ENCODE measurements at places on chromosomes 13 and 19.

DNA sequence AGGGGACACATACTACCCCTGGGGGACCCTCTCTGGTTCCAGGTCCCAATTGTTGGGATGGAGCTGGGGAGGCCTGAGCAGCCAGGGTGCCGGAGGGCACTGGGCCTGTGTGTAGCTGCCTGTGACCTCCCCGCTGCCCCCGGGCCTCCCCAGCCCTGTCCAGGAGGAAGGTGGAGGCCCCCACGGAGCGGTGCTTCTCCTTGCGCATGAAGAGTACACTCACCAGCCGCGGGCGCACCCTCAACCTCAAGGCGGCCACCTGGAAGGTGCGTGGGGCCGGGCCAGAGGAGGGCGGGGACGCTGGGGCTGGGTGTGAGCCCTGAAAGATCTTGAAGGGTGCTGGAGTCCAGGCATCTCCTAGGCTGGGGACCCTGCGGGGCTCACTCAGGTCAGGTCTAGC is 11.7 kb downstream of the HIF3A start:
- no peak for DNase-seq

DNA sequence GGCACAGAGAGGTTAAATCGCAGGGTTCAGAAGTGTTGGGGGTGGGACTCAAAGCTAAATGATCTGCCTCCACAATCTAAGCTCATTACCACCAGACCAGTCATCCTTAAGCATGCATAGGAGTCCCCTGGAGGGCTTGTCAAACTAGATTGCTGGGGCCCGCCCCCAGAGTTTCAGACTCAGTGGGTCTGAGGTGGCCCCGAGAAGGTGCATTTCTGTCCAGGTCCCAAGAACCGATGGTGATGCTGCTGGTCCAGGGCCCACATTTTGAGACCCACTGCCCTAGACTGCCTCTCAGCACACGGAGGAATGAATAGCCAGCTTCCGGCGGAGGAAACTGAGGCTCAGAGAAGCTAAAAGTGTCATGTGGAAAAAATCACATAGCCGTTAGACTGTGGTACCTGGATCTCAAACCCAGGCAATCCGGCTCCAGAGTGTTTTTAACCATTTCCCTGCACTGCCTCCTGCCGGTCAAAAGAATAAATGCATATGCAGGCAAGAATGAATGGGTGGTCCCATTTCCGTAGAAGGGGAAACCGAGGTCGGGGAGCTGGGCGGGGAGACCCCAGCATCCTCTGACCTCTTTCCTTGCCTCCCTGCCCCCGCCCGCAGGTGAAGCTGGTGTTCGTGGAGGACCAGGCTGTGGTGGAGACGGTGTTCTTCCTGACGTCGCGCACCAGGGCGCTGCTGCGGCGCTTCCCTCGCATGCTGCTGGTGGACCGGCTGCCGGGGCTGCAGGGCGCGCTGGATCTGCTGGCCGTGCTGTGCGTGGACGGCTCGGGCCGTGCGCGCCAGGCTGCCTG is 23.8 kb downstream of the ZSWIM9 start:
- DNase-seq = peak; percentile 68

DNA sequence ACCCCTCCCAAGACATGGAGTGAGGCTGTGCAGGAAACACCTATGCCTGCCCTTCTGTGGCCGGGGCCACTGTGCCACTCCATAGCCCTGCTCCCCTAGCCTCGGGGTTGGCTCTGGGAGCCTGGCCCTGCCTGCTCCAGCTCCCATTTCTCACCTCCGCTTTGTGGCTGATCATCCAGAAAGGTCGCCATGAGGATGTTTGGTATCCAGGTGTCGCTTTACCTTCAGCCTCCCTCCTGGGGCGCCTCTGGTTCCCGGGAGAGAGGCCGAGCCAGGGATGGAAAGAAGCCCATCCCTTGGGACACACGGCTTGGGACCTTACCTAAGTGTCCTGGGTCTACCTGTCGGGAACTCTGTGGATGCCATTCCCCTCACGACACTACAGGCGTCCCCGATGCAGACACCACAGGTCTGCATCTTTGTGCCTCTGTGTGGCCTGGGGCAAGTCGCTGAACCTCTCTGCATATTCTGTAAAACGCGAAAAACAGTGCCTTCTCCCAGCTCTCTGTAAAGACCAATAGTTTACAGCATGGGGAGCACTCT is 3.4 kb upstream of the MCF2L start:
- no peak for DNase-seq

GRCh38 chr13:112714376-112715174 is 24.7 kb downstream of the ATP11A start:
- peak; percentile 34 for DNase-seq

GRCh38 chr13:26855071-26855470 is 94.5 kb upstream of the GPR12 start:
- no peak for DNase-seq

- no peak for DNase-seq
Measured at GRCh38 chr13:102291587-102292218, 110.1 kb downstream of the FGF14 start.

DNA sequence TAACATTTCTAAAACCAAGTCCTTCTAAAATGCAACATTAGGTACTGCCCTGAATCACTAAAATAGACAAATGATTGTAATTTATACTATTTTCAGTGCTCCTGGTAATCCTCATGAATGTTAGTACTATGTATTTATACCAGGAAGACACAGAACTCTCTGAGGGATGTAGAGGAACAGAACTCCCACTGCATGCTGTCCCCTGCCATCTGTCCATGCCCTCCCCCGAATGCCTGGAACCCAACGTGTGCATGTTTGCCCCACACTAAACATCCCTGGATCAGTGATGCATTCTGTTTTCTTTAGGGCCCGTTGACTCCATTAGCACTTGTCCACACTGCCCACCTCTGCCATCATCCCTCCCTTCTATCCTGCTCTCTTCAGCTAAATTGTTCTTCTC is 26.5 kb downstream of the ENOX1 start:
- no peak for DNase-seq

GRCh38 chr19:55525289-55526101 is 11.4 kb downstream of the SBK2 start:
- no peak for DNase-seq

DNA sequence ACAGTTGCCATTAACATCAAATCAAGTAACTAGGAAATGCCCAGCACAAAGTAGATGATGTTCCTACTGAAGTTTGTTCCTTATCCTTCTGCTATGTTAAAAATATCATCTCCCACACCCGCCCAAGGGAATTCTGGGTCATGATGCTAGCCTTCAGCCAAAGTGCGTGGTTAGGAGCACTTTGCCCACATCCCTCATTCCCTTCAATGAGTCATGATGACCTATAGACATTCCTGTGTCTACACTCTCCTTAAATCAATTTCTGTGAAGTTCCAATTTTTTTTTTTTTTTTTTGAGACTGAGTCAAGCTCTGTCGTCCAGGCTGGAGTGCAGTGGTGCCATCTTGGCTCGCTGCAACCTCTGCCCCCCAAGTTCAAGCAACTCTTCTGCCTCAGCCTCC is 17.0 kb downstream of the RXFP2 start:
- DNase-seq = no peak

DNA sequence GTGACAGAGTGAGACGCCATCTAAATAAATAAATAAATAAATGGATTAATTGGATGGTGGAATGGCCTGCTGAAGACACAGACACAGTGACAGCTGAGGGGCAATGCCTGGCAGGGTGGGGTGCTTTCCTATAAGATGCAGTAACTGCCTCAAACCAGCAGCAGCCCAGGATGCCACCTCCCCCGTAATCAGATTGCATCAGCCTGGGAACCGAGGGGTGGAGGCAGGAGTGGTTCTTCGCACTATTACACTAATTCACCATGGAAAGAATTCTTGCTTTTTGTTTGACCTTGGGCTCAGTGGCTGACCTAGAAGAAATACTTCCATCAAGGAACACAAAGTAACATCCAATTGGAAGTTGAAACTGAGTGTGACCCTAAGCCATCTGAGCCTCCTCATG is 31.6 kb upstream of the USP12 start:
- DNase-seq = peak; percentile 39

DNA sequence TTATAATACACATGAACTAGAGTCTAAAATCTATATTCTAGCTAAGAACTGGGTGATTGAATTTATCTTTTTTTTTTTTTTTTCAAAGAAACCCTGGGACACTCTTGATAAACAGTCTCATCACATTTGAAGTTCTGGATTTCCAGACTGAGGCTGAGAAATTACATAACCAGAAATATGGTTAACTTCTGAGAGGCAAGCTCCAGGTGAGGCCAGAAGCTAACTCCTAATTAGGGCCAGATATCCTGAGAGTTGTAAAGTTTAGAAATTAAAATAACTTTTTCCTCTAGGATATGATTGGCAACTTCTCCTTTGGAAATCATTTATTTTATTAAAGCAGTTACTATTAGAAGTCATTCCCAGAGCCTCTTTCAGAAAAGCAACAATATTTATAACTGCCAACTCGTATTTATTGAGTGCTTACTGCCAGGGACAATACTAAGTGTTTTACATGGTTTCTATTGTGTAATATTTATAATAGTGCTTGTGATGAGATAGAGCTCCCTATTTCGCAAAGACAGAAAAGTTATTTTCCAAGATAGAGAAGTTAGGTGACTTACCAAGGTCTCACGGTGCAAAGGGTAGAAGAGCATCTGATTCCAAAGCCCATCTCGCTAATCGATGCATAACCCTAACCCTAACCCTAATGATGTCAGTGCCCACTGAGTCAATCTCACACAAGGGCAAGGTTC is 187.7 kb downstream of the DCT start:
- DNase-seq = no peak

GRCh38 chr13:80030491-80030890 is 310.4 kb downstream of the SPRY2 start:
- peak; percentile 70 for DNase-seq

DNA sequence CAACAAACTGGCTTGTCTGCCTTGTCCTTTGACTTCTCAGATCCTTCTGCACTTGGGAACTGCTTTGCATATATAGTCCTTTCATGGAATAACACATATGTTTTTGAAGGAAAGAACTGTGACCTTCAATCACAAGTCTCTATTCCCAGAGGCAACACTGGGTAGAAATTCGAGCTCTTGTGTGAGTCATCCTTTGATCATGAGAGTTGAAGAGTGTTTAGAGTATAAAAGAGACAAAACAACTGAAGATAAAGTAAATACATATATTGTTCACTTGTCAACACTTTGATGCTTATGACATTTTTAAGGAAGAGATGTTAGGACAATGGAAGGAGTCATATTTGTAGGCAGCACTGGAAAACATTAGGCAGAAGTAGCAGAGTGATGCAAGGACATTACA is 5.2 kb upstream of the OR7A5 start:
- no peak for DNase-seq

GRCh38 chr13:99501848-99502301 is 603 bp downstream of the TM9SF2 start:
- peak; percentile 46 for DNase-seq

GRCh38 chr13:63567031-63567430 is 2151.4 kb upstream of the PCDH20 start:
- DNase-seq = no peak

GRCh38 chr13:83895994-83896580 is 13.8 kb upstream of the SLITRK1 start:
- DNase-seq = no peak

DNA sequence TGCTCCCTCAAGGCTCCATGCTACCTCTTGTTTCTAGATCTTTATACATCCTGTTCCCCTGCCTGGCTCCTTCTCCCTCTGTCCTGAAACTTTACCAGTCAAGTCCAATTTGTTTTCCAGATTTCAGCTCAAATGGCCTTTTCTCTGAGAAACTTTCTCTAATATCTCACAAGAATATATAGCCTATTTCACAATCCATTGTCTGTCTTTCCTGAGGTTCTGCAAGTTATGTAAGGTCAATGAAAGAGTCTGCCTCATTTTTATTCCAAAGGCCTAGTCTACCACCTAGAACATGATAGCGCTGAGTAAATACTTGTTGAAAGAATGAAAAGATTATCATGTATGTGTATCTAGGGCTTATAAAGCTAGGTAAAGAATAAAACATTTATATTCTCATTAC is 348.8 kb downstream of the SPRY2 start:
- no peak for DNase-seq

DNA sequence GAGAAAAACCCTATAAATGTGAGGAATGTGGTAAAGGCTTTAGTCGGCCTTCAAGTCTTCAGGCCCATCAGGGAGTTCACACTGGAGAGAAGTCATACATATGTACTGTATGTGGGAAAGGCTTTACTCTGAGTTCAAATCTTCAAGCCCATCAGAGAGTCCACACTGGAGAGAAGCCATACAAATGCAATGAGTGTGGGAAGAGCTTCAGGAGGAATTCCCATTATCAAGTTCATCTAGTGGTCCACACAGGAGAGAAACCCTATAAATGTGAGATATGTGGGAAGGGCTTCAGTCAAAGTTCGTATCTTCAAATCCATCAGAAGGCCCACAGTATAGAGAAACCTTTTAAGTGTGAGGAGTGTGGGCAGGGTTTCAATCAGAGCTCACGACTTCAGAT is 11.7 kb downstream of the ZNF226 start:
- no peak for DNase-seq

- DNase-seq = no peak
Measured at GRCh38 chr13:77637588-77637987, 59.9 kb upstream of the SLAIN1 start.
